ENCODE measurements at places on chromosomes 11 and 22.

GRCh38 chr22:32535531-32536190, 61.0 kb downstream of the FBXO7 start:
- DNase-seq: no peak

DNA sequence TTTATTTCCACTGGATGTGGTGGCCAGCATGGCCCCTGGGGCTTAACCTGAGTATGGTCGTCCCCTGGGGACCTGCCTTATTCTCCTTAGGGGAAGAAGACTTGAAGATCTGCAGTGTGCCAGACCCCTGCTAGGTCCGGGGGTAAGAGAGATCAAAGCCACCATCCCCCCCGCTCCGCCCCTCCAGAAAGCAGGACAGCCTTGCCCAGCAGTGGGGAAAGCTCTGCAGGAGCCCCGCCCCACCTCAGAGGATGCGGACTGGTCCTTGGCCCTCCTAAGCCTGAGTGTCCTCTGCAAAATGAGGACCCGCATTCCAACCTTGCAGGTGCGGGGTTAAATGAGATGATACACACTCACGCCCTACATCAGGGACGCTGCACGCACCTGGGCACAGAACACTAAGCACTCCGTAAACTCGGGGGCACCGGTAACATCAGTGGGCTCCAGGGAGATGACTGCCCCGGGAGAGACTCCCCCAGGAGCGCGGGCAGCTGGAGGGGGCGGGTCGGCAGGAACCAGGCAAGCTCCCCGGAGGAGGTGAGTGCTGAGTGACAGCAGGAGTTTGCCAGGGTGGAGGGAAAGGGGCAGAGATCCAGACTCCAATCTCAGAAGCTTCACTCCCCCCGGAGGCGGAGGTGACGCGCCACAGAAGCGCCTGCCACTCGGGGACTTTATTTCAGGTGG, 564 bp upstream of the ANO1 start:
- DNase-seq: no peak

DNA sequence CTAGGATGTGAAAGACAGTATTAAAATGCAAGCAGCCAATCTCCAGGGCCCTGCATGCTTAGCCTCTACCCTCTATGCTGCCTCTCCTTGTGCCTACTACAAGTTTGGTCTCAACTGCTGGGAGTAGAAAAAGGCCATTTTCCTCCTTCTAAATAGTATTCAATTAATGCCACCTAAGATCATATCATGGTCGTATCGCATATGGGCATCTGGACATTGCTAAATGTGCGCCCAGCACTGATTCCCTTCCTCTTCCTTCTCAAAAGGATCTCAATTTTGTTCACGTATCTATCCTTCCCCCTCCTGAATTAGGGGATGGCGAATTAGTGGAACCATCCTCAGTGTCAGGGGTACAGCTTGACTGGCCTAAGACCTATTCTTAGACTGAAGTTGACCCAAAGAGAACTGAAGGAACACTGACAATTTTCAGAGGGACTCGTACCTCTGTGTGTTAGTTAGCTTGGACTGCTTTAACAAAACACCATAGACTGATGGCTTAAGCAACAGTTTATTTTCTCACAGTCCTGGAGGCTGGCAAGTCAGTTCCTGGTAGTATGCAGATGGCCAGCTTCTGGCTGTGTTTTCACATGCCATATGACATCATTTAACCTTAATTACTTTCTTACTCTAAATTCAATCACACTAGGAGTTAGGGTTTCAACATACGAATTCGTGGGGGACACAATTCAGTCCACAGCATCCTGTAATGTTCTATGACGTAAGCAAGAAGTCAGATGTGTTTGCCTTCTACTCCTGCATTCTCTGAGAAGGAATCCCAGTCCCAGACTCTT, 8.5 kb upstream of the NUP50 start:
- DNase-seq: no peak

DNA sequence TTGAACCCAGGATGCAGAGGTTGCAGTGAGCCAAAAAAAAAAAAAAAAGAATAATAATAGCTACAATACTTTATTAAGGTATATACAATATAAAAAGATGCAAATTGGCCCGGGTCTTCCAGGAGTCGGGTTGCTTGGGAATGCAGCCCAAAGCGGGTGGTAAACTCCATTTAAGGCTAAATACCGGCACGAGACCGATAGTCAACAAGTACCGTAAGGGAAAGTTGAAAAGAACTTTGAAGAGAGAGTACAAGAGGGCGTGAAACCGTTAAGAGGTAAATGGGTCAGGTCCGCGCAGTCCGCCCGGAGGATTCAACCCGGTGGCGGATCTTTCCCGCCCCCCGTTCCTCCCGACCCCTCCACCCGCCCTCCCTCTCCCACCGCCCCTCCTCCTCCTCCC, 143.3 kb downstream of the DLG2 start:
- DNase-seq: no peak

GRCh38 chr11:17810041-17810440, 75.5 kb downstream of the KCNC1 start:
- no peak for DNase-seq

DNA sequence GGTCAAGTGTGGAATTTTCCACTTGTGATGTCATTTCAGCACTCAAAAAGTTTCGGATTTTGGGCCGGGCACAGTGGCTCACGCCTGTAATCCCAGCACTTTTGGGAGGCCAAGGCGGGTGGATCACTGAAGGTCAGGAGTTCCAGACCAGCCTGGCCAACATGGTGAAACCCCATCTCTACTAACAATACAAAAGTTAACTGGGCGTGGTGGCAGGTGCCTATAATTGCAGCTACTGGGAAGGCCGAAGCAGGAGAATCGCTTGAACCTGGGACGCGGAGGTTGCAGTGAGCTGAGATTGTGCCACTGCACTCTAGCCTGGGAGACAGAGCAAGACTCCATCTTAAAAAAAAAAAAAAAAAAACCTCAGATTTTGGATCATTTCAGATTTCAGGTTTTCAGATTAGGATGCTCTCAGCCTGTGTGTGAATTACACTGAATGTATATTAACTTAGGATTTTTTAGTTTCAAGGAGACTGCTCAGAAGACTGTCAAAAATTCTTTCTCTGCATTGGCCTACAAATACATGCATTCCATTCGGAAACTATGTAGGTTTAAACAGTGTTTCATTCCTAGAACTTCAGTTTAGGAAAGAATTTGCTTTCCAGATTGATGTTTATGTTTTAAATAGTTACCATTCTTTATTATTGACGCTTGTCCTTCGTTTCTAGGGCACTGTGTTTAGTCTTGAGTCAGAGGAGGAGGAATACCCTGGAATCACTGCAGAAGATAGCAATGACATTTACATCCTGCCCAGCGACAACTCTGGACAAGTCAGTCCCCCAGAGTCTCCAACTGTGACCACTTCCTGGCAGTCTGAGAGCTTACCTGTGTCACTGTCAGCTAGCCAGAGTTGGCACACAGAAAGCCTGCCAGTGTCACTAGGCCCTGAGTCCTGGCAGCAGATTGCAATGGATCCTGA, 48.0 kb downstream of the BID start:
- no peak for DNase-seq

DNA sequence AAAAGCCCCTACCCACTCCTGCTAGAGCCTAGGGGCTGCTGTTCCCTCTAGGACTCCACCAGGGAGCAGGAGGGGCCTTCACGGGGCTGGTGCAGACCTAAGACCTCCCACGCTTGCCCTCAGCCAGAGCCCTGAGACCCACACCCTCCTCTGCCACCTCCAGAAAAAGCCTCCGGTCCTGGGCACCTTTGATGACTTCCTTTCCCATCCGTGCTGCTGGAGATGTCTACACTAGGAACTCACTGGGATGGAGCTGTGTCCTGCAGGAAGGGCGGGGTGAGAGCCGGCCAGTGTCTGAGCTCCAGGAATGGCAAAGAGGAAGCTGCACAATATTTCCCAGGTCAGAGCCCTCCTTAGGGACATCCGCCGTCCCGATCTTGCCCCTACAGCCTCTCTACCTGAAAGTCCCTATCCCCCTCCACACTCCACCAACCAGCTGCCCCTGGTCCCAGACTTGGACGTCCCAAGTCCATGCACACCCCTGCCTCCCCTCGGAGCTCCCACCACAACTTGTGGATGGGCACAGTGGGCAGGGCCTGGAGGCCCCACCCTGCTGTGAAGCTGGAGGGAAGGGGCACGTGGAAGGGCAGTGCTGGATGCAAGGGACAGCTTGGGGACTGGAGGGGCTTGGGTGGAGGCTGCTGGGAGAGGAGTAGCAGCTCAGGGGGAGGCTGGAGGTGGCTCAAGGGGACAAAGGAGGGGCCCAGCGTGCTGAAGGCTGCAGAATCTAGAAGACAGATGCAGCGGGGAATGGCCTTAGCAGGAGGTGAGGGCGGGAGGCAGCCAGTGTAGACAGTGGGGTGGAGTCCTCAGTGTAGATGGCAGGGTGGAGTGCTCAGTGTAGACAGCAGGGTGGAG, 13.5 kb upstream of the LRP5 start:
- no peak for DNase-seq

DNA sequence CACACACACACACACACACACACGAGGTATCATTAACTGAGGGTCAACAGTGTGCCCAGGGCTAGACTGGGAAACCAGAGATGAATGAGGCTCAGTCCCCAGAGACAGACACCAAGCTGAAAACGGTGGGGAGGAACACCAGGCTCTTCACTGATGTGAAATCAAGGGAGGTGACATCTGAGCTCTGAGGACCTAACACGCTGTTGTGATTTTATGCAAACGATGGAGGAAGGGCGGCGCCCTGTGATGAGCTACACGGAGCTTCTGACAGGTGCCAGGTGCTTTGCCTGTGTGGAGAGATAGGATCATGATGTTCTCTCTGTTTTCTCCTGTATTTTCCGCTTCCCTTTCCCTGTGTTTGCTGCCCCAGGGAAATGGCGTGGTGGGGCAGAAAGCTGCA, 6.5 kb upstream of the CYB5R3 start:
- DNase-seq: peak; percentile 77

DNA sequence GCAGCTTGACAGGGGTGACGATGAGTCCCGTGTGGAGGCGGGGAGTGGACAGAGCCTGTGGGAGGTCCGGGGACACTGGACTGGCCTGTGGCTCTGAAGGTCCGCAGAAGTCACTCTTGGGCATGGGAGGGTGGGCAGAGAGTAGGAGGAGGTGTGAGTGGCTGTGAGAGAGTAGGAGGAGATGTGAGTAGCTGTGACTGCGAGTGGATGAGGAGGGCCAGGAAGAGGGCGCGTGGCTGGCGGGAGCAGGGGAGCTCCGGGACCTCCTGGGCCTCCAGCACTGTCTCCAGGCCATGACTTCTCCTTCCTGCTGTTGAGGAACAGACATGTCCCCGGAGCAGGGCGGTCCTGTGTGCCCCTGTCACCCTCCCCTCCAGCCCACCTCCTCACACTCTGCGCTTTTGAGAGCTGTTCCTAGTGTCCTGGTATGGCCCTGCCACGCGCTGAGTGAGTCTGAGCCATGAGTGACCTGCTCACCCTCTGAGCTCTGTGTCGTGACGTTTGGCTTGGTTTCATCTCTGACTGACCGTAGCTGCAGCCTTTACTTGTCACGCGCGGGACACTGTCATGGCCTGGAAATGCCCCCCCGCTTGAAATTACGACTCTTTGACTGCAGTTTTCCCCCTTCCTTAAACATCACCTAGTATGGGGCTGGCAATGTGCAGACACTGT, 391.5 kb downstream of the TBC1D22A start:
- DNase-seq: no peak

DNA sequence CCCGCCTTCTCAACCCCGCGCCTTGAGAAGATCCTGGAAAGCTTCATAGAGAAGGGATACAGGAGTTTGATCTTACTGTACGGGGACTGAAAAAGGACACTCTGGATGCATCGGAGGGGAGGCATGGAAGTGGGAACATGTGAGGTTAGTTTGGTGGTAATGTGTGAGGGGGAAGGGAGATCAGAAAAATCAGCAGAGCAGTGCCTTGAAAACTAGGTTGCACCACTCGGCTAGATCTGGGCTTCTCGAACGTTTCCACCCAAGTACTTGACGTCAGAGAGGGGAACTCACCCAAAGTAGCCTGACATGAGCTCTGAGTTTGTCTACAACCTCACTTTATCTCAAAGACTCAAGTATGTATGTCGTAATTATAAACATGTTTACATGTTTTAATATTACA, 14.5 kb downstream of the USP35 start:
- DNase-seq: no peak

DNA sequence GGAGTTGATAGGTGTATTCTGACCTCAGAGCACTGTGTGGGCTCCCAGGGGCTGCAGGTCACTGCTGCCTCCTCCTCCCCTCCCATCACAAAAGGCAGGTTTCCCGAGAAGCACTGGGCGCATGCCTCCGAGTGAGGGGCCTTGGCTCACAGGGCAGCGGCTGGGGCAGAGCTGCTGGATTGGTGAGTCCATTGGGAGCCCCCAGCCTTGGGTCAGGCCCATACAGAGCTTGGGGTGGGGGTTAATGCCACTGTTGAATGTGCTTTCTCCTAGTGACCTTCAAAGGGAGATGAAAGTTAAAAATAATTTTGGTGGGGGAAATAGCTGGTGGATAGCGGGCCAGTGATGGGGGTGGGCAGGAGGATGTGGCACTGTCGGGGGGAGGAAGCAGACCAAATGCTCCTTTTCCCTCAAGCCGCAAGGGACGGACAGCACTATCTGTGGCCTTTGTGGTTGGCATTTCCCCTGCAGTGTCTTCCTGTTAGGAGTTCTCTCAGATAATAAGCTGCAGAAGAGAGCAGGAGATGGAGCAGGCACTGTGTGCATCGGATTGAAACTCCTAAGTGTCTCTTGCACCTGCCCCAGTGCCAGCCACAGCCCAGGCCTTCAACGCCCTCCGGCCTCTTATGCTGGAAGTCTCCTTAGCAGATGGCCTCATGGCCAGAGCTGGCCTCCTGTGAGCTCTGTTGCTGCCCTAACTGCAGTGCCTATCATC, 3.2 kb downstream of the TUBA8 start:
- DNase-seq: no peak
